ENCODE measurements at places on chromosomes 11 and 22.

DNA sequence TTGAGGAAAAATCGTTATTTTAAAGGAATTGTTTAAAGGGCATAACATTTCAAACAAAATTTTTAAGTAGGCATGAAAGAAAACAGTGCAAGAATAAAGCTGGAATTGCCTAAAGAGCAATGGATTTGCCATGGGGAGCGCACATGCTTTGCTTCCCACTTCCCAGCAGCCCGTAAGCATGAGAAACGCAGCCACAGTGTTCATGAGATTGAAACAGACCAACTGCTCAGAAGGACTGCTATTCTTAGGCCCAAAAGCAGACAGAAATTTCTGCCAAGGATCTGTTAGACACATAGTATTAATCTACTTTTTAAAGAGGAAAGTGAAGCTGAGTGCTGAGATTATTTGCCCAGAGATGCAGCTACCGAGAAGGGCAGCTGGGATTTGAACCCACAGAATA is 34.2 kb upstream of the TSKU start:
- DNase-seq: no peak

- DNase-seq: no peak
These were observed 53.2 kb downstream of the SPON1 start for GRCh38 chr11:14015711-14016110.

GRCh38 chr11:33525789-33526188 is 174.8 kb downstream of the C11orf91 start:
- no peak for DNase-seq

GRCh38 chr11:76856106-76856505 is 4.6 kb upstream of the ACER3 start:
- no peak for DNase-seq

DNA sequence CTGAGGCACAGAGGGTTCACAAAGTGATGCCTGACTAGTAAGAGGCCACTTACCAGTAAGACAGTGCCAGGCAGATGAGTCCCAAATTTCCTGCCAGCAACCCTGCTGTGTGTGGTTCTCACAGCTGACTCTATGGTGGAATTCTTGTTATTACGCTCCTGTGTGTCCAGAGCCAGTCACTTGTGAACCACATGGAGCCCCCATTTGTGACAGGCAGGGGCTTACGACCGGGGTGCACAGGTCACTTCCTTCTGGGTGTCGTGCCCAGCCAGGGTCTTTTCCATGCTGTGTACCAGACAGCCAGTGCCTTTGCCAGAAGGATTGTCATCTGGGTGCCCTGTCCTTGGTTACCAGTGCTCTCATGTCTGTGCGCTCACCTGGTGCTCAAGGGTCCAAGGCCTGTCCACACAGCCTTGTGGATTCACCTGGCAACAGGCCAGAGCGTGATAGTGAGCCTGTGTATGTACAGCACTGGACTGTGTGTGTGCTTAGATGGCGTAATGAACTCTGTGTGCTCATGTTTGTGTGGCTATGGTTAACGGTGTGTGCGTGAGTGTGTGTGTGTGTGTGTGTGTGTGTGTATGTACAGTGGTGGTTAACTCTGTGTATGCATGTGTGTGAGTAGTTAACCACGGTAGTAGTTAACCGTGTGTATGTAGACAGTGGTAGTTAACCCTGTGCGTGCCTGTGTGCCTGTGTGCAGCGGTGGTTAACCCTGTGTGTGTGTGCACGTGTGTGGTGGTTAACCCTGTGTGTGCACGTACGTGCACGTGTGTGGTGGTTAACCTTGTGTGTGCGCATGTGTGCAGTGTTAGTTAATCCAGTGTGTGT is 18.6 kb downstream of the GRAMD4 start:
- DNase-seq: no peak

GRCh38 chr11:15602785-15603567 is 488.3 kb downstream of the INSC start:
- DNase-seq: no peak

GRCh38 chr11:44839458-44840084 is 111.1 kb downstream of the TP53I11 start:
- no peak for DNase-seq

DNA sequence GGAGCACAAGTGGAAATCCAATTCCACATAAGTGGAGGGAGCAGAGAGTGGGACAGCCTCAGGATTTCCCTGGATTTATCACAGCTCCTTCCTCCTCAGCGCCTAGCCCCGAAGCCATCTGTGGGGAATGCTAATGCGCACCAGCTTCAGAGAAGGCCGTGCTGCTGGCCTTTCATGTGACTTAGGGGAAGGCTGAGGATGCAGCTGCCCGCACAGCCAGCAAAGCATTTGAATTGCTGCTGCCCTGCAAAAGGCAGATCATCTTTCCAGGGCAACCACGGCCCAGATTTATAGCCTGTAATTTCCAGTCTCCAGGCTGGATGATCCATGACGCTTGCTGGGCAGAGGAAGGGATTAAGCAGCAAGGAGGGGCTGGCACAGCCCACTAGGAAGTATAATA is 29.9 kb downstream of the SYN3 start:
- DNase-seq: no peak

GRCh38 chr11:72599325-72600117 is 74.7 kb downstream of the PDE2A start:
- no peak for DNase-seq

DNA sequence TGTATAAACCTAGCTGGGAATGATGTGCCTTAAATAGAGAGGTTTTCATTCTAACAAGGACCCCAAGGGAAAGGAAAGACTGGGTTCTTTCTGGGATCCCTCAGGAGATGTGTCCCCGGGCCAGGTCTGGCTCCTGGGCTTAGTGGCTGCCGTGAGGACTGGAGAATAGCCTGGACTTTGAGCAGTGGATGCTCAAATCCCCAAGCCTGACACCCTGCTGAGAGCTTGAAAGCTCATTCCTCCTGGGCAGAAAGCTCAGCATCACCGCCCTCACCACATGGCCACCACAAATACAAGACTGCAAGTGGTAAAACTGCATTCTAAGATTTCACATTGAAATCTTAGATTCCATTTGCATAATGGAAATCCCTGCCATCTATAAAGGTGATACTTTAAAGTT is 79.4 kb upstream of the NARS2 start:
- DNase-seq: no peak

GRCh38 chr11:67020949-67021348 is 2.0 kb upstream of the SYT12 start:
- DNase-seq: no peak

GRCh38 chr11:8873741-8874405 is 37.1 kb upstream of the AKIP1 start:
- no peak for DNase-seq

GRCh38 chr11:65362320-65362931 is 7.9 kb downstream of the TIGD3 start:
- no peak for DNase-seq

GRCh38 chr11:121930004-121930965 is 185.7 kb downstream of the BLID start:
- no peak for DNase-seq
